ENCODE measurements at places on chromosomes 1 and 21.

GRCh38 chr21:37047079-37047478 is 25.8 kb downstream of the PIGP start:
- DNase-seq, result no peak

DNA sequence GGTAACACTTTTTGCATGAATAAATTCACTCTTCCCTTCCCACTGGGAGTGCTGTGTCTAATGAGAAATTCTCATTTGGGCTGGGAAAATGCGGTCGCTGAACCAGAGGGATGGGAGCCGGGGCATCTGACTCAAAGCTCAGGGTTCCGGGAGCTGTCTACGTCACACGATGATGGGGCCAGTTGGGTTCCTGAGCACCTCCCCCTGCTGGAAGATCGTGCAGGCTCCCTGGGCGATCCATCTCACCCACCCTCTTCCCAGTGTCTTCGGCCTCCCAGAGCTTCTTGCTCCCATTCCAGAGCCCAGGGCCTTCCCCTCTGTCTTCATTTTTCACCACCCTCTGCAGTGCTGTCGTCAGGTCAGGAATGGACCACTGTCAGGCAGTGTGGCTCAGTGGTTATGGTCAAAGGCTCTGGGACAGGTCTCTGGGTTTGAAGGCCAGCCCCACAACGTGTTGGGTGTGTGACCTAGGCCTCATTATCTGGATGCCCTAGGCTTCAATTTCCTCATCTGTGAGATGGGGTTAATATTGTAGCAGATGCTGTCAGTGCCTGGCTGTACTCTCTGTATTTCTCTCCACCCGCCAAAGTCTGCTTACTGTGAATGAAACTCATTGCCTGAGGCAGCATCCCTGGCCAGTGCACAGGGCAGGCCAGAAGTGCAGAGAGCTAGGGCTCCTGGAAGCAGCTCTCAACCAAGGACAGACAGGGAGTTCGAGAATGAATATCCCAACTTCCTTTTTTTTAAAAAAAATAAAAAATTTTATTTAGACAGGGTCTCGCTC is 31.8 kb downstream of the IGSF21 start:
- no peak for DNase-seq

GRCh38 chr1:112788561-112788960 is 73.4 kb upstream of the PPM1J start:
- no peak for DNase-seq

DNA sequence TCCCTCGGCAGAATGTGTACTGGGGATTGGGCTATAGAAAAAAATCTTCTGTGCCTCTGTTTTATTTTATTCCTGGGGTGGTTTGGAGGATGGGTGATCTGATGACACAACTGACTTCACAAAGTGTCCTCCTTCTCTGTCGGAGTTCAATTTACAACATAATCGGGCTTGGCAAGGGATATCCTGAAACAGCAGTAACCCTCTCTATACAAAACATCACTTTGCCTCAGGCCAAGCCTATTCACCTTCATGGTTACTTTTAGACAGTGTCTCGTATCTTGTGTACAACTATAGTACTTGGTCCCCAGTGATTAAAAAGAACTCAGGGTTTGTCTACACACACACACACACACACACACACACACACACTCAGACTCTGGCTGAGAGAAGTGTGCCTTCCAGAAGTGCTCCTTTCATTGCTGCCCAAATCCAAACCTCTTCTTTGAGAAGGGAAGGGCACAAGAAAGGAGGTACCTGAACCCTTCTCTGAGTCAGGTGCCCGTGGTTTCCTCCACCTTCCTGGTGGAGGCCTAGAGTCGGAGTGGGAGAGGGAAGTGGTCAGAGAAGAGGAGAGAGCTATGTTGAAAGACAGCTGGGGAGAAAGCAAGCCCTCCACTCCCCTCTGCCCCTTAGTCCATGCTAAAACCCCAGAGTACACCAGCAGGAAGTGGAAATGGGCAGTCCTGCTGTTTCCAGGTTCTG is 62.4 kb upstream of the POU2F1 start:
- no peak for DNase-seq

- no peak for DNase-seq
These were observed 37.7 kb downstream of the CEP170 start for GRCh38 chr1:243217349-243217748.
